ENCODE measurements at places on chromosomes 5 and 9.

DNA sequence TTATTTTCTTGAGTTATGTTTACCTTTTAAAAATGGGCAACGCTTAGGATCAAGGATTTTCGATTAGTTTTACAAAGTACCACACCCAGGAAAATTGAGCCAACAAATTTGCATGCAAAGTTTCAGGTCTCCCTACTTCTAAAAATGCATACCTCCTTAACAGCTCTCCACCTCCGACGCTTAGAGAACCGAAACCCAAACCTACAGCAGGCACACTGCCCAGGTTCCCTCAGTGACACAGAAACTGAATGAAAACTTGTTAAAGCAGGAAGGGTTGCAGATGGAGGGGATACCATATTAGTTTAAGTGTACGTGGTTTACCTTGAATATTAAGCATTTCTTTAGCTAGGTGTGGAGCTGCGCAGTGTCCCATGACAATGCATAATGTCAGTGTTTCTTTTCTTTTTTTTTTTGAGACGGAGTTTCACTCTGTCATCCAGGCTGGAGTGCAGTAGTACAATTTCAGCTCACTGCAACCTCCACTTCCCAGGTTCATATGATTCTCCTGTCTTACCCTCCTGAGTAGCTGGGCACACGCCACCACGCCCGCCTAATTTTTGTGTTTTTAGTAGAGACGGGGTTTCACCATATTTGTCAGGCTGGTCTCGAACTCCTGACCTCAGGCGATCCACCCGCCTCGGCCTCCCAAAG, 1.6 kb upstream of the SUB1 start:
- no peak for DNase-seq

- no peak for DNase-seq
Measured at GRCh38 chr5:154713615-154714125, 41.5 kb upstream of the LARP1 start.

DNA sequence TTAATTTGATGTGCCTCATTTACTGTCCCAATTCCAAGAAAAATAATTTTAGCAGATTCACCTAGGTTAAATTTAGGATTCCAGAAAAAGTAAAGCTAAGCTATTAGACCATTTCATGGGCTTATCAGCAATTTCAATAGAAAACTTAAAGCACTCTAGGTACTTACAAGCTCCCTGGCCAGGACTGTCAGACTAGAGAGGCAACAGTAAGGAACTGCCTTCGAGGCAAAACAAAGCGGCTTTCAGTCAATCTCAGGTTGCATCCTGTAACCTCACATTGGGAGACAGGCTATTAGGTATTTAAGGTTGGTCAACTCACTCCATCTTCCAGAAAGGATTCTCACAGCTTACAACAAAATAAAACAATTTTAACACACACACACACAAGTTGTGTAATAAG, 48.7 kb upstream of the FSD1L start:
- no peak for DNase-seq

GRCh38 chr9:71655141-71655540, 113.2 kb downstream of the CEMIP2 start:
- no peak for DNase-seq

DNA sequence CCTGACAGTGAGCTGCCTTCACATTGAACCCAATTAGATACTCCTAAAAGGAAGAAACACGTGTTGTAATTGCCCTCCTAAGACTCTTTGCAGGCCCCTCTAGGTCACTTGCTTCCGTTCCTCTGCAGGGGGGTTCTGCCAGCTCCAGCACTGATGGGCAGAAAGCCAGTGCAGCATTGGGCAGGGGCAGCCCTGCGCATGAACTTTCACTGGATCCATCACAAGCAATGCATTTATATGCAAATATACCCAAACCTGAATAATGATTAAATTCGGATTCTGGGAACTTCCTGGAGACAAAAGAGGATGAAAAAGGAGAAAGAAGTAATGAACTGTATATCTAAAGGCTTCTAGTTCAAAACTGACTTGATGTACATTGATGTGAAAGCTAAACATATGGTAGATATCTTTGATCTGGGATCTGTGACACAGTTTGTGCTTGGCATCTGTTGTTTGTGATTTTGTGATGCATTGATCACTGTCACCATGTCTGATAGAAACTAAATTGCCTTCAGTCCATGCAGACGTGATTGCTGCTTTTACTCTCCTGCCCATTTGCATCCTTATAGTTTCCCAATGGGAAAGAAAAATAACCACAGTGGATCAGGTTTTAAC, 313.4 kb downstream of the DEPDC1B start:
- DNase-seq: no peak

- DNase-seq: no peak
Measured at GRCh38 chr9:14722391-14723035, at the start of gene CER1. Gene CER1 (minus strand): TSS chr9:14722733. CDS start chr9:14722672, 61 bp downstream.

- no peak for DNase-seq
Measured at GRCh38 chr9:121902461-121903135, 190.5 kb downstream of the TTLL11 start.

- peak; percentile 50 for DNase-seq
Measured at GRCh38 chr5:76367623-76368371, 35.3 kb upstream of the IQGAP2 start.

DNA sequence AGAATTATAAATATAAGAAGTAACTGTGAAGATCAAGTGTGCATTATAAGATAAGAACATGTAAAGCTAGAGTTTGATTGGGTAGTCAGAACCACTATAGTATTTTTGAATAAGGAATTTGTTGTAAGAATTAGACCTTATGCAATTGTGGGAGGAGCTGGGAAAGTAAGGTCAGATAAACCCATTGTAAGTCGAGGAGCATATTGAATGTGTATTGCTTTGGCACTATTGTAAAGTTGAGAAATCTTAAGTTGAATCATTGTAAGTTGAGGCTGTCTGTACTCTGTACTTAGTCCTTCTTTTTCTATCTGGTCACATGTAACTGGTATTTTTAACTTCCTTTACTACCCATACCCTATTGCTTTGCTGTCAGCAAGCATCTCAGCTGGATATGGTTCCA, 158.7 kb downstream of the CCDC171 start:
- no peak for DNase-seq

- no peak for DNase-seq
Measured at GRCh38 chr5:58985759-58986158, 402.9 kb downstream of the RAB3C start.

DNA sequence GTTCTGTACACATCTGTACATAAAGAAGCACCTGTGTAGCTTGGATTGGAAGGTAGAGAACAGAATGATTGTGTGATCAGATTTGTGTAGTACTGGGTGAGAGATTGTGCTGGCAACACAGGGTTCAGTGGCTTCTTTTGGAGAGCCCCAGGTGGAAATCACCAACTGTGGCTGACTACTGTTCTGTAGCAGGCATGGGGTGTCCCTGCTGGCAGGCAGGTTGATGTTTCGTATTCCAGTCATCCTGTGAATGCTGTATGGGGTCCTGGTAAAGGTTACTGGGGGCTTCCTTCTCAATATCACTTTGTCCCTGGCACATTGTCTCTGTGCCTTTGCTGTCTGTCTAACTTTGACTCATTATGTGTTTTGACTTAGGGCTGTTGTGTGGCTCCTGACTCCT, 5.3 kb downstream of the ASPN start:
- no peak for DNase-seq
